ENCODE measurements at places on chromosomes 11 and 22.

GRCh38 chr11:70466596-70466995, 68.3 kb downstream of the CTTN start:
- DNase-seq: no peak

GRCh38 chr11:43835104-43835503, 45.5 kb upstream of the ALKBH3 start:
- DNase-seq: no peak

- no peak for DNase-seq
Measured at GRCh38 chr22:42277988-42278776, 7.7 kb upstream of the TCF20 start.

DNA sequence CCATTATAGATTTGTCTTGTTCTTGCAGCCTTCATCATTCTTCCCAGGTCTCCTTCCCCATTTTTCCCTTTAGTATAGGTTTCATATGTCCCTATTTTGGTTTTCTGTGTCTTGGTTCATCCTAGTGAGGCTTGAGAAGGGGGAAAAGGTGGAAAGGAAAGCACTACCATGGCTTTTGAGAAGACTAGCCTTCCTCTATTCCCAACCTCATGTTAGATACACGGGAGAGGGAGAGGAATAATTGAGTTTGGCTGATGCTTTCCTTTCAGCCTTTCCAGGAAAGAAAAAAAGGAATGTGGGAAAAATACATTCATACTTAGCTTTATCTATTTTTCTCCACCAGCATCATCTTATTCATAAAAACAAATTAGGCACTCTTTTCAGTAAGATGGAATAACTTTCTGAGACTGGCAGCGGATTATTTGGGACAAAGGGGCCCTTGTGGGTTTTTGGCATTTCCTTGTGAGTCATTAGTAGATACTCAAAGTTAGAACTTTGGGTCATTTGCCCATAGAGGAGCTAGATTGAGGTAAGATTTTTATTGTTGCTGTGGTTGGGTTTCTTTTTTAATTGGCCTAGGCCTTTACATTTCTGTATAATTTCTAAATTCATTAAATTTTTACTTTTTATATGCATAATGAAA, 23.8 kb downstream of the CAPRIN1 start:
- no peak for DNase-seq

- DNase-seq: no peak
Measured at GRCh38 chr11:119729581-119729927, 554 bp upstream of the NECTIN1 start.

DNA sequence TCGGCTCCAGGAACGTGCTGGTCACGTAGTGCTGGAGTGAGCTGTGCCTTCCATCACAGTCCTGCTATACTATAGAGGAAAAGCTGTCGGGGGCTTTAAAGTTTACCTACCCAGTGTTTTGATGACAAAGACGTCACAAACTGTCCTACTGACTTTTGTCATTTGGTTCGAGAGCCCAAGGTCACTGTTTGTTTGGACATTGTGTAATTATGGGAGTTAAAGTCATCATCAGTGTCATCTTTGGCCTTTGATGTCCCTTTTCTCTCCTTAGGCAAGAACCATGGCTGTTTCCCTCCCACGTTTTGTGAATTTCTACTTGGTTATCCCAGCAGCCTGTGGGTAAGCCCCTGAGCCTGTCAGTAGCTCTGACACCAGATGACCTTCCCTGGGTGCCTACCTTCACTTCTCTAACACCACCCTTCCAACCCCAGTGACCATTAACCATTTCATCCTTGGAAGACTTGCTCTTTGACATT, 59.3 kb downstream of the SLC1A2 start:
- DNase-seq: no peak

GRCh38 chr22:38879961-38880360, 7.9 kb upstream of the CBX6 start:
- no peak for DNase-seq

DNA sequence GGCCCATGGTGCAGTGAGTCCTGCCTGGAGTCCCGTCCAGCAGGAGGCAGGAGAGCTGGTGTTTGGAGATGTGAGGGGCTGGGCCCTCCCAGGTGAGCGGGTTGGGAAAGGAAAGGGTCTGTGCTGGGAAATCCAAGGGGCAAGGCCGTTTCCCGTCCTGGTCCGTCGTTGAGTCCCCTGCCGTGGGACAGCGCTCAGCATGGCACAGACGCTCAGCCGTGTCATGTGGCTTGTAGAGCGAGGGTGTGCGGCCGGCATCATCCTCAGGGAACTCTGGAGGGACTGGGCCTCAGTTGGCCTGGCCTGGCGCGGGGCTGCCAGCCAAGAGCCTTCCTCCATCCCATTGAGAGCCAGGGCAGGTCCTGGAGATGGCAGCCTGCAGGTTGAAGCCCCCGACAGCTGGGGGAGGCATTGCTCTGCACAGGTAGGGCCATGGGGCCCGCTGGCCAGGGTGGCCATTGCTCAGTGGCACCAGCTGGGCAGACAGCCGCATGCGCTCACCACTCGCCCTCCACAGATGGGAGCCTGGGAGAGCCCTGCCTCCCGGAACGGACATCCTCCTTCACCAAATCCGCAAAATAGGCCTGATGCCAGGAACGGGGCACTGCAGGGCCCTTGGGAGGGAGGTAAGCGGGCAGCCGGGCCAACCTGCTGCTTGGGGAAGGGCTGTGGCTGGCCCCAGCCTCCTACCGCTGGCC, 28.7 kb downstream of the KCNQ1 start:
- DNase-seq: no peak

DNA sequence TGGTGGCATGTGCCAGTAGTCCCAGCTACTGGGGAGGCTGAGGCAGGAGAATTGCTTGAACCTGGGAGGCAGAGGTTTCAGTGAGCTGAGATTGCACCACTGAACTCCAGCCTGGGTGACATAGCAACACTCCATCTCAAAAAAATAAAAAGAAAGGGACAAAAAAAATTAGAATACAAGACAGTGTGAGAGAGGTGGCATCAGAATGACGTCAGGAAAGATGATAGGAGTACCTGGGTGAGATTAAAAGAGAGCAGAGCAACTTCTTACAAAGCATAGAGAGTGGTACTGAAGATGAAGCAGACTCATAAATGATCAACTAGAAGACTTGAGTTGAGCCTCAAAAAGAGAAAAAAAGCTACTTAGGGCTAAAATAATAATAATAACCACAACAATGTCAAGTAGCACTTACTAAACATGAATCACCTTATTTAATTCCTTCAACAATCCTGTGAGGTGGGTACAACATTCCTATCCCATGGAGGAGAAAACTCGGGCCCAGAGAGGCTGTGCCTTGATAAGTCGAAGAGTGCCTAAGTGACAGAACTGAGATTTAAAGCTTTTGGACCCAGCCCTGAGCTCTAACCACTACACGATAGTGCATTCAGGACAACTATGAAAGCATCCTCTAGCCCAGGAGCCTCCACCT, 5.2 kb upstream of the SLN start:
- no peak for DNase-seq

GRCh38 chr11:14499178-14499559, 442 bp downstream of the COPB1 start:
- DNase-seq: no peak

- DNase-seq: no peak
Measured at GRCh38 chr11:105000167-105000566, 22.8 kb downstream of the CASP5 start.

DNA sequence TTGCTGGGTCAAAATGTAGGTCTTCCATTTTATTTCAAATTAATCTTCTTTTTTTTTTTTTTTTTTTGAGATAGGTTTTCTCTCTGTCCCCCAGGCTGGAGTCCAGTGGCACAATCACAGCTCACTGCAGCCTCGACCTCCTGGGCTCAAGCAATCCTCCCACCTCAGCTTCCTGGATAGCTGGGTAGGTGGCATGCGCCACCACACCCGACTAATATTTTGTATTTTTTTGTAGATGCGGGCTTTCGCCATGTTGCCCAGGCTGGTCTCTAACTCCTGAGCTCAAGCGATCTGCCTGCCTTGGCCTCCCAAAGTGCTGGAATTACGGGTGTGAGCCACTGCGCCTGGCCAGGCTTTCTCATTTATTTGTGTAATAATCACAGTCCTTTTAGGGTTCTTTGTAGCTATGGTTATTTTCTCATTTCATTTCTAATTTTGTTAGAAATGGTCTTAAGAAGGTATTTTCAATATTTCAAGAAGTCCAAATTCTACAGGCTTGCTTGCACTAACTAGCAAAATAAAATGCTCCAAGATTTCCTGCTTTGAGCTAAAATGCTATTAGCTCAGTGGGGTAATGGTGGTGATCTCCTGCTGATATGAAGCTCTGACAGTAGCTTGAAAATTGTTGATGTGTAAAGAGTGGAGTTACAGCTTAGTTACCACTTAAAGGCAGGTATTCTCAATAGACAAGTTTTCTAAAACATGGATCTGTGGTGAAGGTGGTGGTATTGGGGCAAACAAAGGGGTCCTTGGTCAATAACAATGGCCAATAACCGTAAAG, 50.0 kb downstream of the RBX1 start:
- DNase-seq: no peak

DNA sequence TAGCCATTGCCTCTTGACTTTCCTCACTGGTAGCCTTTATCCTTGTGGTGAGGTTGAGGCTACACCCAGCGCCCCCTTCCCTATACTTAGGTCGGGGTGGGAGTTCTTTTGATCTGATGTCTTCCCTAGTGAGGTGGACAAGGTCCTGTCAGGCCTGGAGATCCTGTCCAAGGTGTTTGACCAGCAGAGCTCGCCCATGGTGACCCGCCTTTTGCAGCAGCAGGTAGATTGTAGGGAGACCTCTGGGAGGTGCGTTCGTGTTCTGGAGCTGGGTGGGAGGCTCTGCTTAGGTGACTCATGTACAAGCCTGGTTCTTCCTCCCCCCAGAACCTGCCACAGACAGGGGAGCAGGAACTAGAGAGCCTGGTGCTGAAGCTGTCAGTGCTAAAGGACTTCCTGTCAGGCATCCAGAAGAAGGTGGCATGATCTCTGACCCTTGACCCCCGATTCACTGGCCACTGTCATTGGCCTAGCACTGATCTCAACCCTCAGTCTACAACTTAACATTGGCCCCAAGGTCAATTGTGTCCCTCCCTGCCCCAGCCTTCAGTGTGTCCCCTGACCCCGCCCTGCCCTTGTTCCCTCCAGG, 4.9 kb downstream of the INPPL1 start:
- DNase-seq: no peak

DNA sequence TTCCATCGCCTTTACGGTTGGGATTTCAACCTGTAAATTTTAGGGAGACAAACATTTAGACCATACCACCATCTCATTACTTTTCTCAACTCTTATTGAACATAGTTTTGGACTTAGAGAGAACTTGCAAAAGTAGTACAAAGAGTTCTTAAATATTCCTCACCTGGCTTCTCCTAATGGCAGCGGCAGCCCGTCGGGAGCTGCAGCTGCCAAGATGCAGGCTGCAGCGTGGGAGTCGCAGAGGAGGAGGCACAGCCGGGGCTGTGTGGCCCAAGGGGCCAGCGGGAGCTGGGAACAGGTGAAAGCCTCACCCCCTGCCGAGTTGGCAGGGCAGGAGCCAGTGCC, 23.1 kb upstream of the RNASEH2C start:
- no peak for DNase-seq

DNA sequence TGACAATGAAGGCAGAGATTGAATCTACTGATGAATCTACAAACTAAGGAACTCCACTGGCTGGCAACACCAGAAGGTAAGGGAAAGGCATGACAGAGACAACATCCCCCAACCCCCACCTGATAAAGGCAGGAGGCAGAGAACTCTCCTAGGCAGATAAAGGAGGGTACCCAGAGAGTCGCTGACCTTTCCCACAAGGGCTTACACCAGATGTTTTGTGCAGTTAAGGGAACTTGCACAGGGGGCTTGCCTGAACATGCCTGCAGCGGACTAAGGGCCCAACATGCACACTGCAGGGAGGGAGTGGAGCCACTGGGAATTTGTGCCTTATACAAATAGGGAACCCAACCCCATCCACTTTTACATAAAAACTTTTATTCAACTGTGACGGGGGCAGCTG, 1996.9 kb upstream of the RAG2 start:
- no peak for DNase-seq

- no peak for DNase-seq
Measured at GRCh38 chr22:27391092-27391770, 410.3 kb downstream of the MN1 start.

- DNase-seq: no peak
Measured at GRCh38 chr22:33896575-33897447, 23.5 kb downstream of the LARGE1 start.

GRCh38 chr22:44620129-44620840, 81.7 kb upstream of the PRR5 start:
- peak; percentile 82 for DNase-seq

DNA sequence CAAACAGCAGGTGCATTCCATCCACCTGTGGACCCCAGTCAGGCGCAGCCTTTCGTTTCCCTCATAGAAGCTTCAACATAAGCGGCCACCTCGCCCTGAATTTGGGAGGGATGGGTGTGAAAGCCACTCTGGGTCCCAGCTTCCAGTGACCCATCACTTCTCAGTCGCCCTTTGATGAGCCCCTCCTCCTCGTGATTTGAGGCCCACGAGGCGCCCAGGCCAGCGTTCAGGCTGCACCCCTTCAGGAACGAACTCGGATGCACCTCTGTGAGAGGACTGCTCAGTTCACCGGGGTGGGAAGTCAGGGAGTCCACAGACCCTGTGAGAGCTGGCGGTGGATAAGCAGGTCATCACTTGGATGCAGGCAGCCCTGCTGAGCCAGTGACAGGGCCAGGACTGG, 1118.2 kb downstream of the BRD1 start:
- DNase-seq: no peak

GRCh38 chr11:73388265-73389133, 12.3 kb downstream of the RELT start:
- DNase-seq: no peak

- no peak for DNase-seq
Measured at GRCh38 chr22:19122752-19123492, 710 bp upstream of the DGCR2 start.

- no peak for DNase-seq
Measured at GRCh38 chr11:2180789-2181370, 9.3 kb upstream of the TH start.

DNA sequence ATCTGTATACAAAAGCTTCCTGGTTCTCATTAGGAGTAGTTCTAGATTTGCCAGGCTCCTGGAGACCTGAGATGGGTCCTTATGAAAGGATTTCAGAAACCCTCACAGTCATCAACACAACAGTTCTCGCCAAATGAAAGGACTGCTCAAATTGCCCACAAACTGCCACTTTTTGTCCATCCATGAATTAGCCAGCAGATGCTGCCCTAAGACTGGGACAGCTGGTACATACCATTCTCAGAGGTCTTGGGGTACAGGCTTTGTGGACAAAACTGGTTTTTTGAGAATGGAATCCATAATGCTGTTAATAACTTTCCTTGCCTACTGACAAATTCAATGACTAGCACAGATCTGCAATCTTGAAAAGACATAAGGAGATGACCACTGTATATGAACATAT, 23.4 kb upstream of the BDNF start:
- no peak for DNase-seq

GRCh38 chr22:44425694-44426045, 72.4 kb downstream of the RTL6 start:
- no peak for DNase-seq

GRCh38 chr11:33478111-33478573, 221.0 kb downstream of the HIPK3 start:
- no peak for DNase-seq

DNA sequence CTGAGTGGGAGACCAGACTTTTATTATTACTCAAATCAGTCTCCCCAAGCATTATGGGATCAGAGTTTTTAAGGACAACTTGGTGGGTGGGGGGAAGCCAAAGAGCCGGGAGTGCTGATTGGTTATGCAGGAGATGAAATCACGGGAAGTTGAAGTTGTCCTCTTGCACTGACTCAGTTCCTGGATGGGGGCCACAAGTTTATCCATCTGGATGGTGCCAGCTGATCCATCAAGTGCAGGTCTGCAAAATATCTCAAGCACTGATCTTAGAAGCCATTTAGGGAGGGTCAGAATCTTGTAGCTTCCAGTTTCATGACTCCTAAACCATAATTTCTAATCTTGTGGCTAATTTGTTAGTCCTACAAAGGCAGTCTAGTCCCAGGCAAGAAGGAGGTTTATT, 53.5 kb upstream of the LMO1 start:
- DNase-seq: no peak
